ENCODE measurements at places on chromosomes 4 and X.

DNA sequence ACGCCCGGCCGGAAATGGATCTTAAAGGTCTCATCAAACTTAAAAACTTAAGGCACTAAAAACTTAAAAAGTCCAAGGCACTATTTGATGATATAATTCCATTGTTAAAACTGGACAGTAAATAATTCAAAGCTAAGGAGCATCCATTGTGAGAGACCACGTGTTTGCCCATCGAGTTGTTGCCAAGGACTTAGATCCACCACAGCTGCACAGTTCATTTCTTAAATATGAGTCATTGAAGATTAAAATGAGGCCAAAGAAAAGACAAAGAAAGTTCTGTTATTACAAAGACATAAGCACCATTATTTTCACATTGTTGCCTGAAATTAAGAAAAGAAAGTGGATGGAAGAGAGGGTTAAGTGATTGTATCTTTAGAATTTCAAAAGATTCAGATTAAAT, 411.5 kb upstream of the FTHL17 start:
- peak; percentile 11 for DNase-seq

GRCh38 chr4:128359422-128359821, 71.8 kb upstream of the PGRMC2 start:
- DNase-seq: no peak

- DNase-seq: no peak
Measured at GRCh38 chrX:119273420-119274192, 37.5 kb downstream of the PGRMC1 start.

DNA sequence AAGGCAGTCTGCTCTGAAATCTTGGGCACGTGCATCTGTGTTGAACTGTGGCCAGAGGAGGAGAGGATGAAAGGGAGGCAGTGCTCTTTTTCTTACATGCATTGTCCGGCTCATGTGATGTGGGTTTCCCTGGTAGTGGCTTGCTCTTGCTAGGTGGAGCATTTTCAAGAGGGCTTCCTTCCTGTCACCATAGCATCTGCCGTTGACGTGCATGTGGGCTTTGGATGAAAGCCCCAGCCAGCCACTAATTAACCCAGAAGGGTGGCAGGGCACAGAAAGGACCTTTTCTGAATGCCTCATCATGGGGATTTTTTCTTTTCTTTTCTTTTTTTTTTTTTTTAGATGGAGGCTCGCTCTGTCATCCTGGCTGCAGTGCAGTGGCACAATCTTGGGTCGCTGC, 121.3 kb downstream of the GPR143 start:
- no peak for DNase-seq

GRCh38 chr4:69781458-69782418, 21.3 kb upstream of the SULT1B1 start:
- no peak for DNase-seq

- peak; percentile 42 for DNase-seq
Measured at GRCh38 chrX:17082831-17083230, 136.4 kb downstream of the REPS2 start.

GRCh38 chrX:124226129-124226528, 106.3 kb upstream of the TEX13D start:
- DNase-seq: no peak

- DNase-seq: no peak
Measured at GRCh38 chr4:36317721-36318120, 36.3 kb downstream of the DTHD1 start.

DNA sequence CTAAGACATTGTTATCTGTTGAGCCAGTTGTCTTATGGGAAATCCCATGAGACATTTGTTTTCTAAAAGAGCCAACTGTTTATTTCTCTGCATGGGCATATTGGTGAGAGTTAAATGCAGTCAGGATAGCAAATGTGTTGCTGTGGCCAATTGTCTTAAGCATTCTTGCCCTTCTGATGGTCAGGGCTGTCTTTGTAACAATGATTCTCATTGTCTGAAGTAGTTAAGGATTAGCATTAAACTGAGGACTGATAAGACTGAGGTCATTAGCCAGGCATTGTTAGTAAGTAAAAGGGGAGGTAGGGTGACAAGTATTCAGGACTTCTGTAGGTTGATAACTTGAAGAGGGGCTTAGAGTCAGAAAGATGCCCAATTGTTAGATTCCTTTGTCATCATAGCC, 11.2 kb upstream of the MORF4L2 start:
- DNase-seq: no peak

DNA sequence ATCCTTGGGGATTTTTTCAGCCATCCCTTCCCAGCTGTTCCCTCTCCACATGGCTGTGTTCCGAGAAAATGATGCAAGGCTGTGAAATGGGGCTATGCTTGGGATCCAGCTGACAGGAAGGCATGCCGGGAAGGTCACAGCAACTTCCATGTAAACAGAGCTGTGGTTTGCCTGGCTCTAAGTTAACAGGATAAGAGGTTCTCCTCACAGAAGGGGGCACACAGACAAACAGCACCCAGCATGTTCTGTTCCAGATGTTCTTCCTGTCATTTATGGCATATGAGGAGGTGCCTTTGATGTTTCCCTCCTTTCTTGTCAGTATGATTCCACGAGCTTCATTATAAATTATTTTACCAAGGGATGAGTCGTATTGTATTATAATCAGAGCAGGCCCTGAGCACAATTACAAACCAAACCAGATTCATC, 220.7 kb downstream of the ANTXR2 start:
- DNase-seq: no peak

DNA sequence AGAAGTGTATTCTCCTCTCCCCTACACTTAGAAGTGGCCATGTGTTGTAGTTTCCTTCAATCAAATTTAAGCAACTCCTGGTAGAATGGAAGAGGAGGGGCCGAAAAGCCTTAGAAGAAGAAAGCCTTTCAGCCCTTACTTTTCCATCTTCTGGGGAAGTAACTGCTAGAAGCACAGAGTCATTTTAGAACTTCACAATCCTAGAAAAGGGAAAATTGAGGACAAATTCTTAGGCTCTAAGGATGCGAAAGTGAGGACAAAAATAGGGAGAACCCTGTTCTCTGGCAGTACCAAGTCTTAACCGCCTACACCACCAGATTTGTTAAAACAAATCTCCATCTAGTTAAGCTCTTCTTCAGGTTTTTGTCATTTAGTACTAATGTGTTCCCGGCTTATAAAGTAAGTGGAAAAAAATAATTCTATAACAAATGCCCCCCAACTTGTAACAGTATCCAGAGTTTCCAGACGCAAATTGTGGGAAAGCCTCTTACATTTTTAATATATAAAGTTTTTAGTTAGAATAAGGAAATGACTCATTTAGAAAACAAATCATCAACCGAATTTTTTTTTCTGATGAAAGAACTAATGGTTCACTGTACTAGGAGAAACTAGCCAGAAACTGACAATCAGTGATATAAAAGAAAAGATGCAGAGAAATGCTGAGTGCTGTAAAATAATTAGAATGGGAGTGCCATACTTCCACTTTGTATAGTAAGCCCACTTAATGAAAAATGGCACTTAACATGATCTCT, 76.0 kb downstream of the ARAP2 start:
- no peak for DNase-seq

GRCh38 chr4:41399231-41399630, 138.7 kb upstream of the LIMCH1 start:
- DNase-seq: no peak

DNA sequence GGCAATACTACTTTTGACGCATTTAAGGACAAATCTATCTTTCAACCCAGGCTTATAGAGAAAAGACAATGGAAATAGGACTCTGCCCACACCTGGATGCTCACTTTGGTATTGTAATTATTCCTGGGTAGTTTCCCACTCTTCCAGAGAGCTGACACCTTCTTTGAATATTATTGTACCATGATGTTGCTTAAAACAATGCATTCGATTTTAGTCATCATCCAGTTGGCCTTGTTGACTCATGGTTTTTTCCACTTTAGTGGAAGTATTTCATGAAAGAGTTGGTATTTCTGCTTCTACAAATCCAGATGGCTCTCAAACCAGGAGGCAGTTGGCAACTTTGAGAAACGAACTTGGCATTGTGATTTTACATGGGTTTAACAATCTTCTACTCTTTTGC, 124.2 kb downstream of the ENOX2 start:
- no peak for DNase-seq

- no peak for DNase-seq
Measured at GRCh38 chr4:153447175-153447905, 18.8 kb upstream of the TMEM131L start.

- DNase-seq: no peak
Measured at GRCh38 chrX:150680974-150681373, 12.2 kb upstream of the MTMR1 start.

DNA sequence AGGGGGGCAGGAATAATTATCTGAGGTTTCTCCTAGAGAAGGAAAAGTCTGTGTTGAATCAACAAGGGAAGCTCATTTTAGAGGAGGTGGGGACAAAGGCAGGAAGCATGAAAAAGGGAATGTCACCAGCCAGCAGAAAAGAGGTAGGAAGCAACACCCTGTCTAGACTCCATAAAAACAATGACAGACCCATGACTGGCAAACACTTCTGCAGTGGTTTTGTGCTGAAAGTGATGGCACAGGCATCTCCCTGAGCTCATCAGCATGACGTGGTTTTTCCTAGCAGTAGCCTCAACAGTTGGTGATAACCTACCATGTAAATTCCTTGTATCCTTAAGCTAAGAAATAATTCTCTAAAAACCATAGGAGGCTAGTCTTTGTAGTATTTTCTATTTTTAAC, 110.7 kb upstream of the GALNT7 start:
- no peak for DNase-seq

- no peak for DNase-seq
Measured at GRCh38 chr4:81565142-81565870, 93.6 kb upstream of the RASGEF1B start.

DNA sequence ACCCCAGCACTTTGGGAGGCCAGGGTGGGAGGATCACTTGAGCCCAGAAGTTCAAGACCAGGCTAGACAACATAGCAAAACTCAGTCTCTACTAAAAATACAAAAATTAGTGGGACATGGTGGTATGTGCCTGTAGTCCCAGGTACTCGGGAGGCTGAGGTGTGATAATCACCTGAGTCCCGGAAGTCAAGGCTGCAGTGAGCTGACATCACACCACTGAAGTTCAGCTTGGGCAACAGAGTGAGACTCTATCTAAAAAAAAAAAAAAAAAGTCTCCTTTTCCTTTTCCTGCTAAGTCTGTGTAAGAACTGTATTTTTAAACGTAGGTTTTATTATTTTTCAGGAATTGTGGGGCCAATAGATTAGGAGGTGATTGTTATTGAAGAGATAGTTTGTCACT, 356.7 kb downstream of the ARHGAP24 start:
- no peak for DNase-seq

GRCh38 chr4:121709766-121710405, 13.1 kb upstream of the ANXA5 start:
- no peak for DNase-seq

DNA sequence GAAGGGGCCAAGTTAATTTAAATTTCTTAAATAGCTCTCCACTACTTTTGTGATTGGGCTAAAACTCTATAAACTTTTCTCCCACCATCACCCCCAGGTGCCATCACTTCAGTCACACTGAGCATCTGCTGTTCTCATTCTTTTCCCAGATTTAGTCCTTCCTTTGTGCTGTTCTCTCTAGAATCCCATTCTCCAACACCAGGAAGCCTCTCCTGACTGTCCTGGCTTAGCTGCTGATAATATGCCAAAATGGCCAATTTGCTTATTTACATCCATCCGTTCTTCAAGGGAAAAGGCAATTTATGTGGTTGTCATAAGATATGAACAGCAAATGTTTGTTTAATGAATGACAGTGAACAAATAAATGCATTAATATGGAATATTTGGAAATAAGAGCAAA, 44.1 kb downstream of the FGFBP1 start:
- no peak for DNase-seq

DNA sequence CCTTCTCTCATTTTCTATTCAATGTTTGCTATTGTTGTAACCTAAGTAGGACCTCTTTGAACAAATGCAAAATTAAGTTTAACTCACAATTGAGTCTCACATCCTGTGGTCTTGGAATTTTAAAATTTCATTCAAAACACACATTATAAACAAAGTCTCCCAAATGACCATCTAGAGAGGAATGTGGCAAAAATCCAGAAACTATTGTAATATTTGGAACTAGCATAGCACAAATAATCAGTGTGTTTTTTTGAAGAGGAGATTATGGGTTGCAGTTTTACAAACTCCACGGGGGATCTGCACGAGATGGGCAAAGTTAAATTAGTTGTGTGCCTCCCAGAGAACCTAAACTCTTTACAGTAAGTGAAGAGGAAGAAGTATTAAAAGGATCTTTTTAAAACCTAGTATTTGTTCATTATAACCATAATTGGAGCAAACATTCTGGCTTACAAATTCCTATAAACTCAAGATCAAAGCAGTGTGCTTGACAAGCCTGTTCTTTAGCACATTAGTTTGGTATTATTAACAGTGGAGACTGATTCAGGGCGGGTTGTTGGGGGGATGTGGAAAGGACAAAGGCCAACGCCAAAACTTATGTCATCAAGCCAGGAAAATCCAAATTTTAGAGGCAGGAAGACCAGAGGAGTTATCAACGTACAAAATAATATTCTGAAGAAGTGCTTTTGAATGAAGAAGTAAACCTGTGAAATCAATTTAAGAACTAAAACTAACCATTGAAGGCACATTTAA, 22.4 kb upstream of the RBPJ start:
- no peak for DNase-seq

GRCh38 chrX:34901761-34902160, 40.8 kb upstream of the FAM47B start:
- no peak for DNase-seq

DNA sequence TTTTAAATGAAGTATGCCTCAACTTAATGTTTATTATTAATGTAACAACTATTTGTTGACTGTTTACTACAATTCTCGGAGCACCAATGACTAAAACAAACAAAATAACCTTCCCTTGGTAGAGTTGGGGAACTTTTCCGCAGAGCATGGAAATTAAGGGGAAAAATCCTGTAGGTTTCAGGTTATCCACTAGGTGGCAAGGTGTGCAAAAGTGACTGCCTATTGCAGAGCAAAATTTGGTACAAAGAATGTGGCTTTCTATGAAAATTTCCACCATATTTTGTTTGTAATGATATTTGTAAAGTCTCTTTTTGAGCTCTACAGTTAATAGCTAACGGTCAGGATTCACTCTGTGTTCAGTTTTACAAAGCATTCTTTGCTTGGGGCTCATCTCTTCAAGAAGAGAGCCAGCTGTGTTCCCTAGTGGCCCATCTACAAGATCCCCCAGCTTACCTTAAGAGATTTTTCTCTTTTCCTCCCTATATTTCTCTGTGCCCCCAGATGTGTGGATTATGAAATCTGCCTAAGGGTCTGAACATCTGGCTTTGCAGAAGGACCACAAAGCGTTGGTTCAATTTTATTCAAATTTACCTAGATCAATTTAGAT, 61.1 kb downstream of the FBXO8 start:
- DNase-seq: no peak

GRCh38 chr4:88965053-88965452, 91.9 kb downstream of the FAM13A start:
- no peak for DNase-seq

GRCh38 chr4:119659576-119659975, 31.0 kb upstream of the PDE5A start:
- no peak for DNase-seq

GRCh38 chr4:3311095-3311372, 18.2 kb downstream of the RGS12 start:
- DNase-seq: no peak

- DNase-seq: no peak
Measured at GRCh38 chrX:14359316-14359715, 170.0 kb upstream of the GLRA2 start.

- DNase-seq: no peak
Measured at GRCh38 chr4:41757521-41758156, 9.1 kb upstream of the PHOX2B start.
